ENCODE measurements at places on chromosomes 7 and 10.

- no peak for DNase-seq
Observed at GRCh38 chr7:79593866-79594301, 140.4 kb upstream of the MAGI2 start.

DNA sequence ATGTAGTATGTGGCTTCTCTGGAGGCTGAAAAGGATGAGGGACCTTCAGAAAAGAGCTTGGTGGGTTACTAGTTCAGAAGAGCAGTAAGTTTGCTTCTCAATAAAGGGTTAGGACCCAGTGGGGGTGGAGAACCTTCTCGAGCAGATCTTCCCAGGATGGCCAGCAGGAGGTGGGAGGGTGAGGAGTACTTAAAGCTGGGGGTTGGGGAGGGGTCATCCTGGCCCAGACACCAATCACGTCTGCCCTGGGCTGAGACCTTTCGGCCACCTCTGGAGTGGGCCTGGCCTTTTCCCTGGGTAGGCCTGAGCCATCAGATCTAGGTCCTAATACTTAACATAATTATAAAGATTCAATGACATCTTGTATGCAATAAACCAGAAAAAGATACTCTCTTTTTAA lies 149.0 kb upstream of the TCF7L2 start:
- no peak for DNase-seq

GRCh38 chr7:106524690-106525059 lies 136.3 kb downstream of the CCDC71L start:
- DNase-seq: no peak

DNA sequence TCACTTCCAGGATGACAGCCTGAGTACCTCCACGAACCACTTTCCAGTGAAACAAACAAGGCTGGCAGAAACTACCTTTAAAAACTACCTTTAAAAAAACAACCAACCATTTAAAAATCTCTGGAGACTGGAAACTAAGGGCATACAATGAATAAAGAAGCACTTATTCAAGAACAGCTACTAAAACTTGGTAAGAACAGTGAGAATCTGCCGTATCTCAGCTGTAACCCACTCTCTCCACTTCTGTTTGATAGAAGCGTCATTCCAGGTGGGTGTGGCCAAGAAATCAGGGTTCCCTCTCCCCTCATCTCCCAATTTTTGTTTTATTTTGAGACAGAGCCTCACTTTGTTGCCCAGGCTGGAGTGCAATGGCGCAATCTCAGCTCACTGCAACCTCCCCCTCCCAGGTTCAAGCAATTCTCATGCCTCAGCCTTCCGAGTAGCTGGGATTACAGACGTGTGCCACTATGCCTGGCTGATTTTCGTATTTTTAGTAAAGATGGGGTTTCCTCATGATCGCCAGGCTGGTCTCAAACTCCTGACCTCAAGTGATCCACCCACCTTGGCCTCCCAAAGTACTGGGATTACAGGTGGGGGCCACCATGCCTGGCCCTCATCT lies 158.8 kb upstream of the CHST15 start:
- DNase-seq: no peak

GRCh38 chr7:27102581-27103442 lies at the start of gene HOXA2:
Gene HOXA2 (minus strand): TSS chr7:27102683. CDS start chr7:27102500, 183 bp downstream.
- DNase-seq: no peak

DNA sequence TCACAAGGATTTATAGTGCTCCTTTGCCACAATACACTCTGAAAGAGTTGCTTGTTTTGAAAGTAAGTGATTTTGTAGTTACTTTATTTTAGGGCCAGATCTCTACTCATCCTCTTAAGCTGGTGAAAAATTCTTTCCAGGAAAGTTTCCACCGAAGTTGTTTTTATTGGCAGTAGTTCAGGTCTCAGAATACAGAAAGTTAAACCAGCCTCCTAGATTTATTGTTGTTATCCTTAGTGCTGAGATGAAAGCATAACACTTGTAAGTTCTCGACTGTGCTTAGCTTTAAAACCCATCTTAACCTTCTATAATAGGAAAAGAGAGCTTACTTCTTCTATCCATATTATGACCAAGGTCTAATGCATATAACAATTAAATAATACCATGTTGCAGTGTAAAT lies 5.5 kb downstream of the AP3M1 start:
- DNase-seq: no peak

- no peak for DNase-seq
Observed at GRCh38 chr10:34633374-34633773, 181.7 kb downstream of the PARD3 start.

DNA sequence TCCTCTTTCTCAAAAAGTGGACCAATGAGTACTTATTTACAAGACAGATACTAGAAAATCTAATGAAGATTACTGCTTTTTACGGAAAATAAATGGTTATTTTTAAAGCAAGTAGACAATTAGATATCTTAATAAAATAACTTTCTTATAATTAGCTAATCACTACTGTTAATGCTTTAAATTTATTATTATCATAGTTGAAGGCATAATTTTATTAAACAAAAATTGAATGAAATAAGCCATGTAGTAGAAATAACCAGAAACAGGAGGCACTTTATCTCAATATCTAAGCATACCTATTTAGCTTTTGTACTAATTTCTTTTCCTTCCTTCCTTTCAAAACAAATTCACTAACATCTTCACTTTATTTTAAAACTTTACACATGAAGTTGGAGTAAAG lies 134.9 kb downstream of the CHCHD3 start:
- no peak for DNase-seq

GRCh38 chr7:134632052-134632451 lies 14.6 kb upstream of the BPGM start:
- DNase-seq: no peak

GRCh38 chr10:102613286-102613685 lies 31.0 kb upstream of the TRIM8 start:
- no peak for DNase-seq

DNA sequence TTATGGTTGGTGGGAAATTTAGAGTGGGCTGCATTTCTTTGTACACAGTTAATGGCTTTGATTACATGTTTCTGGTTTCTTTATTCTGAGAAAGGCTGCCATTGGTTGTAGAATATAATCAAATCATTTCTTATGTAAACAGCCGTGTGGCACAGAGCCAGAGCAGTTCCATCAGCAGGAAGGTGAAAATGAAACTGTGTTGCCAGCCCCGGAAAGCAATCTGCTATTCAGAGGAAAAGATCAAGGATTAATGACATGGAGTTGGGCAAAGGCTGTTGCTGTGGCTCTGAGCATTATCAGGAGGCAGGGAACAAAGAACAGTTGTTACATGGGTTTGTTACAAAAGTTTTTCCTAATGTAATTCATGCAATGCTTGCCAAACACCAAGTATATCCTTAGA lies 74.2 kb upstream of the ZNF716 start:
- DNase-seq: no peak

- DNase-seq: no peak
Observed at GRCh38 chr7:128923411-128923800, 12.9 kb upstream of the KCP start.

GRCh38 chr10:71406878-71407277 lies 10.2 kb downstream of the CDH23 start:
- no peak for DNase-seq

- DNase-seq: no peak
Observed at GRCh38 chr7:79781716-79782115, 328.2 kb upstream of the MAGI2 start.

DNA sequence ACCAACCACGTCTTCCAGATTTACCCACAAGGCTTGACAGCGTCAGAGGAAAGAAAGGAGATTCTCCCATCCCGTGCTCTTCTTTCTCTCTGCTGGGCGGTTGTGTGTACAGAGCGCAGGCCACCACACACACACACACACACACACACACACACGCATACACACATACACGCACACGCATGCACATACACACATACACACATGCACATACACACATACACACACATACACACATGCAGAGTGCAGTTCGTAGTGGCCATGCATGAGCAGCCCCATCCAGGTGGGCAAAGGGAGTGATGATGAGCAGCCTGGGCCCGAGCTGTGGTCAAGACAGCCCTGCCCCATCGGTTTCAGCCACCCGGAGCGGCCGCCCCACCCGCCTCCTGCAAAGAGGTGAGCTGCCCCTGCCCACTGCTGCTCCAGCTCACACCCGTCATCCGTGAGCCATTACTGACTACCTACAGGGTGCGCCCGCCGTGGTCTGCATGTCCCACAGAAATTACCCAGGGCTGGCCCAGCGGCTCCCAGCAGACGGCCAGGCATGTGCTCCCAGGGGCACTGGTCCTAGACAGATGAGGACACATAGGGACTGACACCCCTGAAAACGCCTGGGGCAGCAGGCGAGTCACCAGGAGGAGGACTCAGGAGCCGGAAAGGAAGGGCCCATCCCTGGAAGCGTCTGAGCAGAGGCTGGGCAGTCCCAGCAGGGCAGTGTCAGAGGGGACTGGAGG lies 69.6 kb downstream of the ASB13 start:
- DNase-seq: no peak

- no peak for DNase-seq
Observed at GRCh38 chr10:114408112-114408967, 4.0 kb upstream of the AFAP1L2 start.

DNA sequence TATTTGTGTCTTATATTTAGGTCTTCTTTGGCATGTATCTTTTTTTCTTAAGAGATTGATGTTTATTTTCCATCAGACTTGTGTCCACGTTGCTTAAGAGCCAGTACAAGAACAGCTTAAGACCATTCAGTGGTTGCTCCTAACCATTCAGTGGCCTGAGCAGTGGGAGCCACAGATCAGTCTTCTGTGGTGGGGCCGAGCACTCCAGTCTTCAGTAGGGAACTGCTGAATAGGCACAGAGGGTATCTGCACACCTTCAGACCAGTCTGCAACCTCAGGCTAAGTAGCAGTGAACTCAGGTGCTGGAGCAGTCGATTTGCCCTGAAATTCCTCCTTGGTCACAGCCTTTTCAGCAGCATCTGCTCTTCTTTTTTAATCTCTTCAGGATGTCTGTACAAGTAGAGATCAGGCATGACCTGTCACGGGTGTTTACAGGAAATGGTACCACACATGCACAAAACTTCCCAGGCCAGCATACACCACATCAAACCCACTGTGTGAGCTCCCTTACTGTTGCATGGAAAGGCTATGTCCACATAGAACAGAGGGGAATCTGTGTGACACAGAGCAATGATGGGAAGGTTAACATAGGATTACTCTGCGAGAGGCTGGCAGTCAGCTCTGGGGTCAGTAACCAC lies 51.5 kb downstream of the FAM107B start:
- no peak for DNase-seq

- no peak for DNase-seq
Observed at GRCh38 chr10:24944512-24945255, 7.7 kb downstream of the PRTFDC1 start.

GRCh38 chr10:122056431-122057094 lies 67.6 kb downstream of the TACC2 start:
- DNase-seq: no peak

GRCh38 chr7:77216181-77216845 lies 16.7 kb upstream of the FGL2 start:
- no peak for DNase-seq

DNA sequence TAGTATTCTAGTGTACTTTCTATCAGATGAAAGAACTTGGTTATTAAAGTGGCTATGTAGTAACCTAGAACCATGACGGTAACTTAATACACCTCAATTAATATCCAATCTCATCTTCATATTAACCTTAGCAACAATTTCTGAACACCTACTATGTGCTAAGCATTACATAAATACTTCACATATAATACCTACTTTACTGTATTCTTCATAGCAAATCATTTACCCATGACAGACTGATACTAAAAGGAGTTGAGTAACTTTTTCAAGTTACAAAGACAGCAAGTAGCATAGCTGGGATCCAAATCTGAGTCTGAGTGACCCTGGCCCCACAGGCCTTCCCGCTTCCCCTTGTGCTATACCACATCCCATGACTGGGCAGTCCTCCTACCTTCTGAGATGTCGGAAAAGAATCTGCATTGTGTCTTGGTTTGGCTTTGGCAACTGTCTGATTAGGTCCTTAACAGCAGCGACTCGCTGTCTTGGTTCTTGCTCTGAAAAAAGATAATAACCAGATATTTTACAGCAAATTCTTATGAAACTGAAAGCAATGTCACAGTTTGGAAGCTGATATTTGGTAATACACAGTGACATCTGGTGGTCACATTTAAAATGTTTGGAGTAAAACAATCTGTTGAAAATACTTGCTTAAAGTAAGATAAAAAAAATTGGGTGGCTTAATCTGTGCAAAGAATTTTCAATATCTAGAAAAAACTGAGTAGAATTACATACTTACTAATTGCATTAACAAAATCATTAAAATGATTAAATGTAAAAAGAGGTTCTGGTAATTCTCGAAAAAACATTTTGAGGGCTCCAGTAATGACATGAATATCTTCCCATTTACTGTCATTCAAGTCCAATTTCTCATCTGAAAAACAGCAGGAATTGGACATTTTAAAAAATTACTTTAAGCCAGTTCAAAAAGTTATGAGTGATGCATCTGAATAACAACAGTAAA lies 120.1 kb downstream of the ARHGAP12 start:
- DNase-seq: no peak

DNA sequence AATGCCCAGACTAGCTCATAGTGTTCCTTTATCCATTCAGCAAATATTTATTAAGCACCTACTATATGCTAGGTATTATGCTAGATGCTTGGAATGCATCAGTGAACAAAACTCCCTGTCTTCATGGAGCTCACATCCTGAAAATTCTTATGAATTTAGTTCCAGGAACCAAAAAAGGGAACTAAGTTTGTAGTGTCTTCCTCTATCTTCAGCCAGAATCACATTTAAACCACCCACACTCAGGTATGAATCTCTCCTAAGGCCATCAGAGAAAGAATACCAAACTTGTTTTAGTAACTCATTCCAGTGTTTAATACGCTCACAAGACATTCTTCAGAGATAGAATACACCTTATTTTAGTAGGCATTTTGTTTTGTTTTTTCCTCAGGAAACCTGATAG lies 10.1 kb upstream of the EGR2 start:
- DNase-seq: no peak

- no peak for DNase-seq
Observed at GRCh38 chr7:17554341-17555015, 256.0 kb downstream of the AHR start.

DNA sequence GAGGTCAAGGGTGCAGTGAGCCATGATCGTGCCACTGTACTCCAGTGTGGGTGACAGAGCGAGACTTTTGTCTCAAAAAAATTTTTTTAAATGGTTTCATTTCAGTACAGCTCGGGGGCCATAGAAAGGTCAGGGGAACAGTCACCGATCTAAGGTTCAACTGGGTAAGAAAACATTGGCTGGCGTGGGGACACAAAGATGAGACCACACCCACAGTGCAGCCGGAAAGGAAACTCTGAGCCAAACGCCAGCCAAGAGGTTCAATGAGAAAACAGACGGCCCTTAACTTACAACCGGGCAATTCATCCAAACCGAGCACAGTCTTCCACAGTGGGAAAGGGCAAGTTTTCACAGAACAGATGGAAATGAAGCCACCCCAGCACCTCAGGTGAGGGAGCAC lies 65.1 kb downstream of the SLC37A3 start:
- DNase-seq: no peak

- DNase-seq: no peak
Observed at GRCh38 chr10:131245475-131246059, 66.0 kb downstream of the TCERG1L start.

- no peak for DNase-seq
Observed at GRCh38 chr10:46234026-46234425, 52.8 kb upstream of the ANTXRL start.

Measured in thoracic aorta (tissue), 2 donors.